ENCODE measurements at places on chromosomes 7 and 10.
A peak's percentile ranks its signal among the peaks of the same experiment; 100 is the strongest.

DNA sequence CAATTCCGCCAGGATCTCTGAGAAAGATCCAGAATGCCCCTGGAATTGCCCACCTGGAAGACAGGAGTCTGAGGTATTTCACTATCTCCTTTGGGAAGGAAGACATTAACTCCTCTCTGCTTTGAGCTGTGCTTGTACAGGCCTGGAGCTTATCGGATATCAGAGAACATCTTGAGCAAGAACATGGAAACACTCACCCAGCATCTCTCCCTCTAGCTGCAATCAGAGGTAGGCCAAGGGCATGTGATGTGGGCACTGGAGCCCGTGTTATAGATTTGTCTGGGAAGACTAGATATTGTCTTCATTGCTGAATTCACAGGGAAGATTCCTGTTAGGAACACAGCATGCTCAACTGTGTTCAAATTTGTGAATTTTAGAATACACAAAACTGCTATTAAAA, 233.9 kb downstream of the PHF14 start:
- DNase-seq = no peak

GRCh38 chr7:80287400-80288174, 153.0 kb downstream of the GNAI1 start:
- no peak for DNase-seq

DNA sequence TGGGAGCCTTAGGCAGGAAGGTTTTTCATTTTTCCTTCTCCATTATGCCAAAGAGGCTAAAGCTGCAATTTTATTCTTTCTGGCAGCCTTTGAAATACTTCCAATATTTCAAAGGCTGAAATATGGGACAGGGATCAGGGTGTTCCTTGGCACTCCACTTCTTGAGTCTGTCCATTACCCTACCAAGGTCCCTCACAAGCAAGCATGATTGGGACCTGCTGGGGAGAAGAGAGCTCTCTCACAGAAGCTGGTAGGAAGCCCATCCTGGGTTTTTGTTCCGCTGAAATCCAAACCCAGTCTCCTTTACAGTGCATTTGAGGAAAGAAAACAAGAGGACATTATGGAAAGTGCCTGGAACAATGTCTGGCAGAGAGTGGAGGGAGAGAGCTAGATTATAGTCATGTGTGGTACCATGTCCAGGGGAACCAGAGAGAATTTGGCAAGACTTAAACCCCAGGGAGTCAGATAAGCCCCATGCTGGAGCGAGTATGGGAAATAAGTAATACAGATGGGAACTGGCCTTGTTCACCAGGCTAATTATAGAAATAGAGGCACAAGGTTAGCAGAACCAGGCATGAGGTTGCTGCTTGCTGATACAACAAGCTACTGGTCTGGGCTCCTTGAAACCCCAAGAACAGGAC, 104.7 kb downstream of the LSM5 start:
- no peak for DNase-seq

DNA sequence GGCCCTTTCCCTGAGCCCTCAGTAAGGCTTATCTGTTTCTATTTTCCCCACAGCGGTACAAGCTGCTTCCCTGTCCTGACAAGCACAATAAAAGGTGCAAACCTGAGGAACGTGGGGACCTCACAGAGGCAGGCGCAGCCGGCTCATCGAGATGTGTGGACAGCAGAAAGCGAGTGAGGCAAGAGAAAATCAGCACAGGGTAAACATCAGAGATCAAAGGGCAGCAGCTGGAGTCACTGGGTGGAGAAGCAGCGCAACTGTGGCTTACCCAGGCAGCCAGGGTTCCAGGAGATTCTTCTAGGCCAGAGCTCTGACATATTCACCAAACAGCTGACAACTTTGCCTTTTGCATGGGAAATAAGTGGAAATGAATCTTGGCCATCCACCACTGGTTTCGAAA, 212.6 kb downstream of the WDR11 start:
- DNase-seq = no peak

DNA sequence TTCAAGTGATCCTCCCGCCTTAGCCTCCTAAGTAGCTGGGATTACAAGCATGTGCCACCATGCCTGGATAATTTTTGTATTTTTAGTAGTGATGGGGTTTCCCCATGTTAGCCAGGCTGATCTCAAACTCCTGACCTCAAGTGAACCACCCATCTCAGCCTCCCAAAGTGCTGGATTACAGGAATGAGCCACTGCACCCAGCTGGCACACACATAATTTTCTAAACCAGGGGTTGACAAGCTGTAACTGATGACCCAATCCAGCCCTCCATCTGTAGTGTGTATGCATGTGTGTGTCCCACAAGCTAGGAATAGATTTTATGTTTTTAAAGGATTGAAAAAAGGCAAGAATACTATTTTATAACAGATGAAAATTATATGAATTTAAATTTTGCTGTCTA, 125.9 kb upstream of the INSYN2A start:
- DNase-seq = no peak

DNA sequence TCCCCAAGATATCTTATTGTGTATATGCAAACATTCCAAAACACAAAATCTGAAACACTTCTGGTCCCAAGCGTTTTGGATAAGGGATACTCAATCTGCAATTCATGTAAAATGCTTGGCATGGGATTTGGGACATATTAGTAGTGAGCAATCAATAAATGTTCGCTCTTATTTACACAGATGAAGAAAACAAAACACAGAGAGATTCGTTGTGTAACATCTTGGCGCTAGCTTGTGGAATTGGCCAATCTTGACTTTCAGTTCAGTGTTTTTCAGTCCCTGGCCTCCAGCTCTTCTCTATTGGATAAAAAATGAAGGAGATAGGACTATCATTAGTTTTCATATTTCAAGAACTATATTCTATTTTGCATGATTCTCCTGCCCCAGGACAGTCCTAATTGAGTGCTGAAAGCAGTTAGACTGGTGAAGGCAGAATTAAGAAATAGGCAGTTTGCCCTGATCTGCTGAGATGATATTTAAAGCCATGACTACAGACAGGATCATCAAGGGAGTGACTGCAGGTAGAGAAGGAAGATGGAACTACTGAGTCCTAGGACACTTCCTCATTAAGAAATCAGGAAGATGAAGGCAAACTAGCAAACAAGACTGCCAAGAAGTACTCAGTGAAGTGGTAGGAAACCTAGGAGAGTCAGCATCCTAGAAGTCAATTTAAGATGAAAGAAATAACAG, 1.8 kb downstream of the PNLIPRP3 start:
- peak; percentile 73 for DNase-seq

- DNase-seq = no peak
These were observed 623 bp upstream of the CEP41 start for GRCh38 chr7:130441408-130441869.

DNA sequence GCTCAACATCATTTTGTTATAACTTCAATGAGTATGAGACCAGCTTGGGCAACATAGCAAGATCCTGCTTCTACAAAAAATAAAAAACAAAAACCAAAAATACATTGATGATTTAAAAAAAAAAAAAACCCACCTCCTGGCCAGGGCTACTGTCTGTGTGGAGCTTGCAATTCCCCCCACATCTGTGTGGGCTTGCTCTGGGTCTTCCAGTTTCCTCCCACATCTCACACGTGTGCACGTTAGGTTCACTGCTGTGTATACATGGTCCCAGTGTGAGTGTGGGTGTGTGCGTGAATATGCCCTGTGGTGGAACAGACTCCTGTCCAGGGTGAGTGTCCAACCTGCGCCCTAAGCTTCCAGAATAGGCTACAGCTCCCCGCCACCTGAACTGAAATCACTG, 41.6 kb downstream of the ATE1 start:
- no peak for DNase-seq

GRCh38 chr10:84194424-84195043, at the start of gene CDHR1:
Gene CDHR1, plus strand, starts transcription at chr10:84194537. Its CDS starts 224 bp downstream, at chr10:84194761.
- no peak for DNase-seq

DNA sequence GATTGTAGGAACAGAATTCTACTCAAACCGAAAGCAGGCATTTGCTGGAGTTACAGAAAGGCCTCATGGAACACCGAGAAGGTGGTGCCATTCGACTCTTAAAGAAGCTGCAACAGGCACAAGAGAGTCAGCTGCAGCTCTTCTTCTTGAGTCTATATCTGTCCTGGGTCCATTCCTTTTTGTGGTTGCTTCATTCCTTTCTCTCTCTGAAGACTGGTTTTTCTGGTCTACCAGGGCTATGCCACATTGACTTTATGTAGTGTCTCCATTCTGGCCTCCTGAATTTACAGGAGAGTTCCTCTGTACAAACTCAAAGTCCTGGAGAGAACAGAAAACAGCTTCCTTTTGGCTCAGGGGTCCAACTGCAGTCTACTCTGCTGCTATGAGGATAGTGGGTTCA, 132.8 kb downstream of the CFTR start:
- no peak for DNase-seq

DNA sequence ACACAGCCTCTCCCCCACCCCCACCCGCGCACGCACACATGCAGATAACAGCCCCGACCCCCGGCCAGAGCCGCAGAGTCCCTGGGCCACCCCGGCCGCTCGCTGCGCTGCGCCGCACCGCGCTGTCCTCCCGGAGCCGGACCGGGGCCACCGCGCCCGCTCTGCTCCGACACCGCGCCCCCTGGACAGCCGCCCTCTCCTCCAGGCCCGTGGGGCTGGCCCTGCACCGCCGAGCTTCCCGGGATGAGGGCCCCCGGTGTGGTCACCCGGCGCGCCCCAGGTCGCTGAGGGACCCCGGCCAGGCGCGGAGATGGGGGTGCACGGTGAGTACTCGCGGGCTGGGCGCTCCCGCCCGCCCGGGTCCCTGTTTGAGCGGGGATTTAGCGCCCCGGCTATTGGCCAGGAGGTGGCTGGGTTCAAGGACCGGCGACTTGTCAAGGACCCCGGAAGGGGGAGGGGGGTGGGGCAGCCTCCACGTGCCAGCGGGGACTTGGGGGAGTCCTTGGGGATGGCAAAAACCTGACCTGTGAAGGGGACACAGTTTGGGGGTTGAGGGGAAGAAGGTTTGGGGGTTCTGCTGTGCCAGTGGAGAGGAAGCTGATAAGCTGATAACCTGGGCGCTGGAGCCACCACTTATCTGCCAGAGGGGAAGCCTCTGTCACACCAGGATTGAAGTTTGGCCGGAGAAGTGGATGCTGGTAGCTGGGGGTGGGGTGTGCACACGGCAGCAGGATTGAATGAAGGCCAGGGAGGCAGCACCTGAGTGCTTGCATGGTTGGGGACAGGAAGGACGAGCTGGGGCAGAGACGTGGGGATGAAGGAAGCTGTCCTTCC, 620 bp downstream of the EPO start:
- no peak for DNase-seq

GRCh38 chr7:105940109-105940508, 23.0 kb upstream of the CDHR3 start:
- DNase-seq = no peak

DNA sequence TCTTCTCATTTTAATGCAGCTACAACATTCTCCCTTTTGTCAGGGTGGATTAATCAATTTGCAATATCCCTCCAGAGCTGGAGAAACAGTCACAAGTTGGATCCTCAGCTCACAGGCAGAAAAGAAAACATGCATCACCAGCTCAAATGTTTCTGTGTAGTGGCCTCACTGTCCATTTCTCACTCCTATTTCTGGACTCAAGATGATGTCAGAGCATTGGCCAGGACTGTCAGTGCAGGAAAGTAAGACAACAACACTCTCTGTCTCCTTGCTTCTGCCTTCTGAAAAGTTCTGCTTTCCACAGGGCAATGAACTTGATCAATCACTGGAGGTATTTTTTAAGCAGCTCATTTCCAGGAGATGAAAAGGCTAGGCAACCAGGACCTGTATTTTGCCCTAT, 8.2 kb upstream of the SVIL start:
- DNase-seq = no peak

GRCh38 chr10:18404530-18404929, 246.9 kb downstream of the NSUN6 start:
- no peak for DNase-seq

DNA sequence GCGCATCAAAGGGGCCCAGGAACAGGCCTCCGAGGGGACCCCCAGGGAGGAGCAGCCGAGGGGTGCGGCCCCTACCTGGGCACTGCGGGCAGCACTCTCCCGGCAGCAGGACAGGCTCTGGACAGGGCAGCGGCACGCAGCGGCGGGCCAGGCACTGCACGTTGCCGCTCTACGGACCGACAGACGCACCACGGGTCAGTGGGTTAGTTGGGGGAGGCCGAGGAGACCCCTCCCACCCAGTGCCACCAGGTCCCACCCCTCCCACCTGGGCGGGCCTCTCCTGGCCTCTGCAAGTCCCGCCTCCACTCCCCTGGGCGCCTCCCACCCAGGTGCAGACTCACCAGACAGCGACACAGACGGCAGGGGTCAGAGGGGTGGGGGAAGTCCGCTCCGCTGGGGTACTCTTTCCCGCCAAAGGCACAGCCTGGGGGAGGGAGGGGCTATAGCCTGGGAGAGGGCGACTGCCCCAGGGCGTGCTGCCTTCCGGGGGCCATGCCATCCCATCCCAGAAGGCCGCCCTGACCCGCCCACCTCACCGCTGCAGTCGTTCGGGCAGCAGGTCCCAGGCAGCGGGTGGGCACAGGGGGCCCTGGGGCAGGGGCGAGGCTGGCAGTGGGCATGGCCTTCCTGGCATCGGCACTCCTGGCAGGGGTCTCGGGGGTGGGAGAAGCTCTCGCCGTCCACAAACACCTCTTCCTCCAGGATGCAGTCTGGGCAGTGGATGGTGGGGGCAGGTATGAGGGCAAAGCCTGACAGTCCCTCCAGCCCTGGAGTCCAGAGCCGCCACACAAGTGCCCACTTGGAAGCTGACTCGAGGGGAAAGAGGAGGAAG, 19.2 kb downstream of the KCP start:
- DNase-seq = no peak

GRCh38 chr7:117975476-117975875, 102.2 kb upstream of the CTTNBP2 start:
- DNase-seq = peak; percentile 54

DNA sequence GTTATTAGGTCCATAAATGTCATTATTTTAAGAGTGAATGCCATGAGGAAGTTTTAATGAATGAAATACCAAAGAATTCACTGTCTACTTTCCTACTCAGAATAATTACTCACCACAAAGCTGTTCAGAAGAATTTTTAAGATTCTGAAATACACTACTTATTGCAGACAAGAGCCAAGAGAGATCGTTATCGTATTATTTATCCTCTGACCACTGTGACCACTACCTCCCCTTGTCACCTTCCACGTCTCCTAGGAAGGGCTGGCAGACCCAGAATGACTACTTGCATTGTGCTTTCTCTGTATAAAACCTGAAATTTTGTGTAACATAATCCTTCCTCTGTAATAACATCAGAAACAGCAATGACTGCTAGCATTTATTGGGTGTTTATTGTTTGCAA, 81.9 kb downstream of the ABCB5 start:
- DNase-seq = no peak

GRCh38 chr7:154744256-154744860, 258.6 kb downstream of the PAXIP1 start:
- DNase-seq = peak; percentile 0

DNA sequence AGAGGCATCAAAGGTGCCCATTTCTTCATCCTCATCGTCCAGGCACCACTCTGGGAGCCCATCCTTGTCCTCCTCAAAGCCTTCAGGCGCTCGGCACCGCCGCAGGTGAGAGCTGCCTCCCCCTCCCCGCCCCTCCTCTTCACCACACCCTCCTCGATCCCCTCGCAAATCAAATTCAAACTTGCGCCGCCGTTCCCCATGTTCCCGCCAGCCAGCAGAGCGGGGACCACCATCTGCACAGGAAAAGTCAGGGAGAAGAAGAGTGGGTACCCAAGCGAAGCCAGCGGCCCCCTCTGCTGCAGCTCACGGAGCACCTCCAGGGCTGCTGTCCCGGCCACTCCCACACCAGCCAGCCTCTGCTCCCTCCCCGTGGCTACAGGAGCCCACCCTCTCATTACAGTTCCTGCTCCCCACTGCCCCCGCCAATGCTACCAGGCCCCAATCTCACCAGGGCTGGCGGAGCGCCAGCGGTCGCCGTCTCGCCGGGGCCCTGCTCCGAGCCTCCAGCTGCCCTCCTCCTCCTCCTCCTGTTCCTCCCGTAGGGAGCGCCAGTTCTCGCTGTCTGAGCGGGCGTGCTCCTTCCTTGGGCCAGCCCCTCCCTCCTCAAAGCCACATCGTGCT, 7.7 kb downstream of the GIGYF1 start:
- DNase-seq = no peak

Measured in MCF 10A (cell line).